ENCODE measurements at places on chromosomes 7 and 10.

GRCh38 chr10:101903827-101904550 is 60.4 kb upstream of the KCNIP2 start:
- DNase-seq, result no peak

DNA sequence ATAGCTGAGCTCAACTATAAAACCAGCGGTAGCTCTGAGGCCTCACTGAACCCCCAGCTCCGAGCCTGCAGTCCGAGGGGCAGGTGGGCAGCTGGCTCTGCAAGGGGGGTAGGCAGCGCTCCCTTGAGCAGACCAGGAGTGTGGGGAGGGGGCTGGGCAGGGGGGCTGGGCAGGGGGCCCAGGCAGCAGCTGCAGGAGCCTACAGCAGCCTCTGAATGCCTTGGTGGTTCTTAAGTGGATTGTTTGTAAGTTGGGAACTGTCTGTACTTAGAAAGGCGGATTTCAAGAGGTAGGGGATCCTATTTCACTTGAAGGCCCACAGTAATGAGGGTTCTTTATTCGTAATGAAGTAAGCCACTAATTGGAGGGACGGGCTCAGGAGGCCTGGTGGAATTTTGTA is 72.3 kb downstream of the ICA1 start:
- no peak for DNase-seq

DNA sequence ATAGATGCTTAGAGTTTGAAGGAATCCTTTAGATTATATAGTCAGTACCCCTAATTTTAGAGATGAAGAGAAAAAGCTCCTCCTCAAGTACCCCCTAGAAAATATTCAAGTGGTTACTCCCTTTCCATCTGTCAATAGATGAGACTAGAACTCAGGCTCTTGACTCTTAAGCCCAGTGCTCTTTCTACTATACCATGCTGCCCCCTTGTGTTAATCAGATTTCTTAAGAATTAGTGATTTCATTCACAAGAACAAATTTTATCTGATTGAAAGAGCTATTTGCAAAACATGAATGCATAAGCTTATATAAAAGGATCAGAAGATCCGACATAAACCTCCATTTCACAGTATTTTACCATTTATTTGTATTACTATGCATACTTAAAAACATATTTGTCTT is 179.3 kb downstream of the TFEC start:
- DNase-seq, result no peak

DNA sequence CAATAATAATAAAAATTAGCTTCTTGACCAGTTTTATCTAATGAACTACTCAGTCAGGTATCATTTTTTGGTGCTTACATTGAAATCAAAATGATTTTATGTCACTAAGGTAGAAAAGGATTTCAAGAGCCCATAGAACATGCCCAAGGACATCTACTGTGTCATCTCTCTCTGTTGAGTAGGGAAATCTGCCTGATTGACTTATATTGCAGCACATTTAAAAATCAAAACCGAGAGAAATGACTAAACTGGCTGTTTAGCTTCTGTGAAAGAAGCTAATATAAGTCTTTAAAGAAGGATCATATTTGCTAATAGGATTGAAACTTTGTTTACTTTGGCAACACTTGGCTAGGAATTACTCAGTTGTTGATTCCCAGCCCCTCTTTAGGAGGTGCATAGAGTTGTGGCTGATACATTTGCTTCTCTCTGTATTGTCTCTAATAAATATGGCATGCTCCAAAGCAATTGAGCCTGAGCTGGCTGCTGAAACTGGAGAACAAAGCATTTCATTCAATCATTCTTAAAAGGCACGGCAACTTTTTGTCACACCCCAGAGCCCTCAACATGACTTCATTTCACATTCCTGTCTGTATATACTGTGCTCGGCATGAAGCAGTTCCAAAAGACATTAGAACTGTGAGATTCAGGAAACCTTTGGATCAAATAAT is 1096.9 kb upstream of the POT1 start:
- DNase-seq, result no peak

DNA sequence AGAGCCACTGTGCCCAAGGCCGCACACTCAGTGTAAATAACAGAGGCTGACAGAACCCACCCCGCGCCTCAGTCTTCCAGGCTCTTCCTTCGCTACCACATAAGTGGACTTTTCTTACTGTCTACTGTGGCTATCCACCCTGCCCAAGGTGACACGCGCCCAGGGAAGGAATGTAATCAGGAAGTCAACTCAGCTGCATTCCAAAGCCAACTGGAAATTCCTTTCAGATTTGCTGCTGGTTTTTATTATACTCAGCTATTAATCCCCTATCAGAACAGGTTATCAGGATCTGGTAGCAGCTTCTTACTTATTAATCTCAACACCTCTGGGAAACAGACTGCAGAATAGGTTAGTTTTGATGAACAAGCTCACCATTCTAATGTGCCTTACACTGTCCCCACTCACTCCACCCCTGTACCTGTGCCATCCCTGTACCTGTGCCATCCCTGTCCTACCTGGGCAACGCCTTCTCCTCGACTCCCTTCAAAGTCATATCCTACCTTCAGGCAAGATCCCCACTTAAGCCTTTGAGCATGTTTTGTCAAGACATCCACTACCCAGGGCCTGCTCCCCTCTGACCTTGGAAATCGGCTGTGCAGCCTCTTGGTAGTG is 90.7 kb downstream of the NHLRC2 start:
- peak; percentile 40 for DNase-seq

- no peak for DNase-seq
These were observed 17.8 kb downstream of the NPSR1 start for GRCh38 chr7:34675749-34676374.

GRCh38 chr10:132470410-132471124 is 67.0 kb upstream of the INPP5A start:
- no peak for DNase-seq

DNA sequence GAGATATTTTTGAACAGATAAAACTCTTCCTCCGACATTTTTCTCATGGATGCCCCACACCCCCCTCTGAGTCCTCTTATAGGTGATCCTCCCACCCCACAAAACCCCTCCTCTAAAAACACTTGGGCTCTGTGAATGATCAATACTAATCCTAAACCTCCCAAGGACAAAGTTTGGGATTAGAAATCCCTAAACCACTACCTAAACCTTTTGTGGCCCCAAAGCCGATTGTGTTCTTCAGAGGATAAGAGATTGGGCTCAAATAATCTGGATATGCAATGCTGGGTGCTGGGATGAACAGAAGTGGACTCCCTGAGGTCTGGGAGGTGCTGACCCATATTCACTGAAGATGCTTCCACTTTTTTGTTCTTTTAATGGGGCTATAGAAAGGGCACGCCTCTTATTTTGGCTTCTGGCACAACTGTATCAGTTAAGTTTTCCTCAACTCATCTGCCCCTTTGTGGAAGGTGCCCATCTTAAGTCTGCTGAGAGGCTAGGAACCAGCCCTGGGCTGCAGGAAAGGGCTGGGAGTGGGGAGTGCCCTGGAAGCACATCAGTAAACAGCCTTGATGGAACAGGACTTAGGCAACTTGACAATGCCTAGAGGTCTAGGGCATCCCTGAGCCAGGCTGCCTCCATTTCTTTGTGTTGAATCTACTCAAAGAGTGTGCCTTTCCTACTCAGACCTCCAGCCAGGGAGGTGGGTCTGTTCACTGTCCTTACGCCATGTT is at the start of gene OPN1SW:
Gene OPN1SW, minus strand, starts transcription at position 51 of the 731 bp plus-strand sequence. Its CDS starts 13 bp downstream, at position 38.
- DNase-seq, result no peak

- no peak for DNase-seq
These were observed 76.8 kb upstream of the KLF6 start for GRCh38 chr10:3861795-3862194.

DNA sequence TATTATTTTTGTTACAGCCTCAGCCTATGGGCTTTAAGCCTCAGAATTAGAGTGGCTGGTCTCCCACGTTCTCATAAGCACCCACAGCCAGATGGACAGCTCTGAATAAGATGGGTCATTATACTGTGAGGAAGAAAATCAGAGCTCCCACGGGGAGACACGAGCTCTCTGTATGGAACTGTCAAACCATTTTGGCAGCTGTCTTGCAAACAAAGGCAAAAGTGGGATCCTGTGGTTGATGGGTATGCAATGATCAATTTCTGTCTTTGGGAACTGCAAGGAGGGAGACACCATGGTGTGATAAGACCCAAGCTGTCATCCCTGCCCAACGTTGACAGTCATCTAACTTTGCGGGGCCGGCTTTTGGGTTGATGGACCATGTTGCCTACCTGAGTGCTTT is 614.3 kb downstream of the TYW1 start:
- DNase-seq, result no peak

- DNase-seq, result no peak
These were observed 59.5 kb upstream of the HECTD2 start for GRCh38 chr10:91350651-91351081.

DNA sequence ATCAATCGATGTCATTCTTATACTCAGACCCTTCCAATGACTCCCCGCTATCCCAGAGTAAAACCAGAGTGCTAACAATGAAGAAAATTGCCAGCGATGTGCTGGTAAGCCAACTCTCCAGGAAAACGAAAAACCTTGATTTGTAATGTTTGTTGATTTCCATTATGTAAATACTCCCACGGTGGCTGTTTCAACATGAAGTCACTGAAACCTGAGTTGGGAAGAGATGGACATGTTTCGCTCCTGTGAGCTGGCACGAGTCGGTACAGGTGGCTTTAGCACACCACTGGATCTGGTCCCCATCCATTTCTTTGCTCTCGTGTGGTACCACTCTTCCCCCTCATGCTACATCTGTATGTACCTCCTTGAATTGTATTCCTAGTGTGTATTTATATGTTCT is 52.9 kb downstream of the AP3M1 start:
- no peak for DNase-seq

GRCh38 chr7:108525327-108525984 is 479 bp downstream of the PNPLA8 start:
- DNase-seq, result no peak

DNA sequence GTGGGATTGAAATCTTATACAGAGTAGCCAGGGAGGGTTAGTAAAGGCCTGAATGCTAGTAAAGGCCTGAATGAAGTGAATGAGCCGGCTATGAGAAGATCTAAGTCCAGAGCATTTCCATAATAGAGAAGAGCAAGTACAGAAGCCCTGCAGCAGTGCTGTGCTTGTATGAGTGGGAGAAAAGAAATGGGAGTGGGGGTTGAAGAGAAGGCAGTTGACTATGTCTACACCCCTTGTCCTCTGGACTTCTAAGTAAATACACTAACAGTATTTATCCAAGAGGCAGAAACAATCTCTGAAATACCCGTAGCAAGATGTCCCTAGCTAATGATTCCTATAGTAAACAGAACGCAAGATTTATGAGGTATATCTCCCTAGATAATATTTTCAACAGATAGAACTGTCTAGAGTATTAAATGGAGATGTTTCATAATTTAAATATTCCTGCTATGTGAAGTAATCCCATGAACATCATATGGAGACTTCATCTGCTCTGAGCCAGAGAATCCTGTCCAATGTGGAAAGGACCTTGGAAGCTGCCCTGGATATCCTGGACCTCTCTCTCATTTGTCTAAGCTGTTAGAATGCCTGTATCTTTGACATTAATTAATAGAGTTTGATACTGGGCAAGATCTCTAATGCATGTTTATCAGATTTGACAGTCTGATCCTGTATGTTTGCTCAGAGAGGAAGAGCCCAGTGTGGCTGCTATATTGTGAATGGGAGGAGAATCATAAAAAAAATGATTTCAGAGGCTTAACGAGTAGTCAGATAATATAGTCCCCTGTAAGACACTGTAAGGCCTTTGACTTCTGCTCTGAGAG is 171.6 kb downstream of the LRRN3 start:
- no peak for DNase-seq

- no peak for DNase-seq
These were observed 6.5 kb upstream of the BEND7 start for GRCh38 chr10:13535346-13535745.
